Suppressor macrophage treated with lipopolysaccharide for 4 hours (primary cell): ENCODE measurements at places on chromosomes 13 and 19.

DNA sequence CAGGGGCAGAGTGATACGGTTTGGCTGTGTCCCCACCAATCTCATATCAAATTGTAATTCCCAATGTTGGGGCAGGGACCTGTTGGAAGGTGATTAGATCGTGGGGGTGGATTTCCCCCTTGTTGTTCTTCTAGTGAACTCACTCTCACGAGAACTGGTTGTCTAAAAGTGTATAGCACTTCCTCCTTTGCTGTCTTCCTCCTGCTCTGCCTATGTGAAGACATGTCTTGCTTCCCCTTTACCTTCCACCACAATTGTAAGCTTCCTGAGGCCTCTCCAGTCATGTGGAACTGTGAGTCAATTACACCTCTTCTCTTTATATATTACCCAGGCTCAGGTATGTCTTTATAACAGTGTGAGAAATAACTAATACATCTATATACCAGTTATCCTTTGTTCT, 706.4 kb upstream of the KLHL1 start:
- no peak for DNase-seq

DNA sequence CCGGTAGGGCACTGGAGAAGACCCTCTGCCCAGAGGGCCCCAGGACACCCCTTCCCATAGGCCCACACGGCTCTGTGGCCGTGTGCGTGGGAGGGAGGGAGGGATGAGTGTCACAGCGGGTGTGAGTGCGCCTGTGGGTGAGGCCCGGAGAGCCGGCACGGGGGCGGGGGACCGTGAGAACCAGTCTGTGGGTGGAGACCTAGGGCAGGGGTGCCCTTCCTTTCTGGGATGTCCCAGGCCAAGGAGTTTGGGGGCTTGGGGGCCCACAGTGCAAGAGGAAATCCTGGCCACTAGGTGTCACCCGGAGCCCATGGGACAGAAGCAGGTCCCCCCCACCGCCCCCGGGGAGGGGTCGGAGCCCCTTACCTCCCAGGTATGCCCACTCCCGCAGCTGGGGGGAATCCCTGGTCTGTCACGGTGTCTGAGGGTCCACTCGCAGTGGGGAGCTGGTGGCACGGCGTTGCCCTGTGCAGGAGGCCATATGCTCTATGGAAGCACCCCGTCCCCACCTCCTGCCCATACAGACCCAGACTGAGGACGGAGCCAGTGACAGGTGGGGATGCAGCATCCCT, 16.0 kb upstream of the SLC7A10 start:
- peak; percentile 49 for DNase-seq

DNA sequence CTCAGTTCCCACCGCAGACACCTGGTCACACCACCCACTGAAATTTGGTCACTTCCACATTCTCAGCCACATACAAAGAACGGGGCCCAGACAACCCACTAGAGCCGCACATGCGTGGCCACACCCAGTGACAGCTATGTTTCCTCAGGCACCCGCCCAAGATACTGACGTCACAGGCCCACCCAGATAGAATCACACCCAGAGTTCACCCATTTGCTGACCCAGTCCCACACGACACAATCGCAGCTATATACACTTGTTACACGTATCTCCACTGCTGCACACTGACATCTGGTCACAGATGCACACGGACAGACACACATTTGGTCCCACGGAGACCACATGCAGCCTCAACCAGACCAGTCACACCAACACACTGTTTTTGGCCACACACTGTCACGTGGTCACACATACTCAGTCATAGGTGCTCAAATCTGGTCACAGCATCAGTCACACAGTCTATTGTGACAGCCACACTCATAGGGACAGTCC, 2.9 kb downstream of the NUMBL start:
- peak; percentile 32 for DNase-seq

GRCh38 chr13:43758834-43759233, 27.9 kb downstream of the ENOX1 start:
- DNase-seq: no peak

- no peak for DNase-seq
Measured at GRCh38 chr13:44078806-44079376, 199.2 kb downstream of the LACC1 start.

GRCh38 chr13:109256866-109257760, 529.3 kb downstream of the IRS2 start:
- peak; percentile 4 for DNase-seq

DNA sequence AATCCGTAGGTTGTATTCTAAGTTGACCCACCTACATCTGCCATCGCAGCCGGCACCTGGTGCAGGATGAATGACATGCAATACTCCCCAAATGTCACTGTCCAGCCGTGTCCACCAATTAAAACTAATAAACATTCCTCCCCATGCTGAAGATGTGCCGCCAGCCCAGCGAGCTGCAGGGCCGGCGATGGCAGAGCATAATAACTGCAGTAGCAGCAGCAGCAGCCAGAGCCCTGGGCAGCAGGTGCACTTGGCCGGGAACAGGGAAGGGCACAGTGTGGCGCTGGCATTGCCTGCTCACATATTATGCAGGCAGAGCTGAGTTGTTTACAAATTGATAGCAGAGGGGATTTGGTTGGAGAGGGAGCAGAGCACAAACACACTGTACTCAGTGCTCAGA, 754.9 kb downstream of the OLFM4 start:
- DNase-seq: no peak
